Central memory CD4-positive, alpha-beta T cell (primary cell): ENCODE measurements at places on chromosomes 6 and 20.
A peak's percentile ranks its signal among the peaks of the same experiment; 100 is the strongest.

DNA sequence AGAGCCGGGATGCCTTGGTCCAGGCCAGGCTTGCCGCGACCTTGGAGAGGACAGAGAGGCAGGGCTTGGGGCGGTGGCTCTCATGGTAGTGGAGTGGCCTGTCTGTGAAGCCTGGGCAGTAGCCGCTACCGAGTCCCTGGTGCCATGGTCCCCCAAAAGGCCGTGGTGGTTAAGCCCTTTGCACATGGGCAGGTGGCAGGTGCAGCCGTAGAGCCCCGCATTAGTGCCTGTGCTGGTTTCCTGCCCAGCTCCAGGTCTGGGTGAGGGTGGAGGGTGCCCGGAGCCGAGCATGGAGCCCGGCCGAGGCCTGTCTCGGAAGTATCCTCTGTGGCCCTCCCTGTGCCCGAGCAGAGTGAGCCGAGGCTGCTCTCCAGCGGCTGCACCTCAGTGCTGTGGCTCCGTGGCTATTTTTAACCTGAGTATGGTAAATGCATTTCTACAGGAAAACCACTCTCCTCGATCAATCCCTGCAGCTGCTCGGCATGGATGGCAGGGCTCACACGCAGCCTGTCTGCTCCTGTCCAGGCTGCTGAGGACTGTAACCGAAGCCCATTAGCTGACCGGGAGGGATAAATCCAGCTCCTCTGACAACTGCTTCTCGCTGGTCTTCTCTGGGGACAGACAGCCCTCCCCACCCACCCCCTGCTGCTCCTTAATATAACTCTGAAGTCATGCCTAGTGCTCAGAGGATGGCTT, 36.3 kb upstream of the GATA5 start:
- no peak for DNase-seq

DNA sequence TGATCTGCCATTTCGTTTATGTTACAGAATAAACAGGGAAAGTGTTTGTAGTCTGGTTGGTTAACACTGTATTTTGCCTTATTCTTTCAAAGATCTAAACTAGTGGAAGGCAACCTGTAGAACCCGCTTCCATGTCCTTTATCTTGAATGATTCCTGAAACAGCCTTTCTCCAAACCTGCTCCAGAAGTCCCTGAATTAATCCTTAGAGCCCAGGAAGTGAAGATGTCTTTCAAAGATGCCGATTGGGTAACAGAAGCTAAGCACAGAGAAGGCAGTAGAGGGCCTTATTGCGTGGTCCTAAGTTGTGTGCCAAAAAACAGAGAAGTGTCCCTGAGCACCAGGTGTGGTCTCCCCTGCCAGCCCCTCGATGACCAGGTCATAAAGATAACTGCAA, 19.2 kb upstream of the ZSCAN16 start:
- DNase-seq: no peak

GRCh38 chr6:16331384-16332174, 93.2 kb downstream of the GMPR start:
- DNase-seq: peak; percentile 56

- no peak for DNase-seq
These were observed 123.9 kb upstream of the BACH2 start for GRCh38 chr6:90420500-90420899.

GRCh38 chr6:42417641-42418112, 34.0 kb downstream of the TRERF1 start:
- peak; percentile 52 for DNase-seq

DNA sequence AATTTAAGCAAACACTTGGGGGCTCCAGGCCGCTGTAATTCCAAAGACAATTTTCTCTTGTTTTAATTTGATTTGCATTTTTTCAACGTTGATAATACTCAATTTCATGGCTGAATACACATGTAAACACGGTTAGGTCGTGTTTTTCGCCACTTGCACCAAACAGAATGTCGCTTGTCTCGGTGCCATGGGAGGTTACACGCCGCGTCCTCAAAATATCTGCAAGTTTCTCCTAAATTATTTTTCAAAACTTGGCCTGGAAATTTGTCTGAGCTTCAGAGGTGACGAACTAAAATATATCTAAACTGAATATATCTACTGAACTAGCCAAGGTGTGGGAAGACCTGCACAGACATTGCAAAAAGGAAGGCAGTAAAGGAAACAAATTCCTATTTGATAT, 15.0 kb downstream of the FOXA2 start:
- DNase-seq: no peak

- DNase-seq: no peak
These were observed 11.2 kb downstream of the SLC35A1 start for GRCh38 chr6:87483929-87484328.

DNA sequence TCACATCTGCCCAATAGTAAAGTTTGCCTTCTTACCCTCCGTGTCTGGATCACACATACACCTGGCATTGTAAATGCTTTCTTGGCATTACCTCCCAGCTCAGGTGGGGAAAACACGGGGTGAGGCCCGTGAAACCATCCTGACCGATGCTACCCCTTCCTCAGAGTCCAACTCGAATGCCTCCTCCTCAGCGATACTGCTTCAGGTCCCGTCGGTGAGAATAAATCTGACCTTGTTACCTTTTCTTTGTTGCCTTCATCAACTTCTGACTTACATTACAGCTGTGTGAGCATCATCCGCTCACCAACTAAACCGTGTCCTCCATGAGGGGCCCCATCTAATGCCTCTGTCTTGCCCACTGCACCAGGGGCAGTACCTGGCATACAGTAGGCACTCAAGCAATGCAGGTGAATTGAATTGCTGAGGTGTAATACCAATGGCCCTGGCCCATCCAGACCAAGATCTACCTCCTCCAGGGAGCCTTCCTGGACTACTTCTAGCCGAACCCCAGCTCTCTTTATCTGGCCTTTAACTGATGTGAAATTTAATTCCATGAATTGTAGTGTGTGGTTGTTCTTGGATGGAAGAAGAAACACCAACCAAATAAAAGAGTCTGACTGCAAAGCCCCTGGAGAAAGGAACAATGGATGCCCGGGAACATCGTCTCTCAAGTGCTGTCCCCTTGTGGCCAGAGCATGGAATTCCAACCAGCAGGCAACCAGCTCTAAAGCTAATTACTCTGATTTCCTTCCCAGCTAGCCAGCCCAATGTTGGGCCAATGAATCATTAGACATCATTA, 141.5 kb downstream of the ANKRD60 start:
- no peak for DNase-seq

- no peak for DNase-seq
These were observed 90.1 kb downstream of the TAF4 start for GRCh38 chr20:61975407-61976129.

GRCh38 chr6:35411066-35411465, 41.1 kb upstream of the FANCE start:
- peak; percentile 7 for DNase-seq

DNA sequence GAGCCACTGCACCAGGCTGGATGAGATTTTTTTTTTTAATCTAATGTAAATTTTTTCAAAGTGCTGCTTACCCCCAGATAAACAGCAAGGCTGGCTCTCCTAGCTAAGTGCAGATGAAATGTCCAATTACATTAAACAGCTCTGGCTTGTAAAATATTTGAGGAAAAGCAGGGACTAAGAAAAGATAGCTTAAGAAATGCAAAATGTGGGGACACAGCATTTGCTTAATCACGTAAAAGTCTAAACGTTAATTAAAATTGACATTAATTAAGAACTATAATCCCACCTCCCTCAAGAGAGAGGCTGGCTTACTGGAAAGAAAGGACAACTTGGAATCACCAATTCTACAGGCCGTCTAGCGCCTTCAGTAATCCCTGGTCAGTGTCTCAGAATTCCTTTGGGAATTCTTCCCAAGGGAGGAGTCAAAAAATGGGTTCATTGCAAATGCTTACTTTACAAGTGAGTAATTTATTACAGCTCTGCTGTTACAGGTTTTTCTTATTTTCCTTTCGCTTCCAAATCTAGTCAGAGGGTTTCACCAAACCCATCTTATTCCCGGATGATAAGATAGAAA, 13.6 kb upstream of the MARCKS start:
- DNase-seq: no peak

- DNase-seq: no peak
These were observed 773.3 kb upstream of the DEFB115 start for GRCh38 chr20:30484009-30484748.

DNA sequence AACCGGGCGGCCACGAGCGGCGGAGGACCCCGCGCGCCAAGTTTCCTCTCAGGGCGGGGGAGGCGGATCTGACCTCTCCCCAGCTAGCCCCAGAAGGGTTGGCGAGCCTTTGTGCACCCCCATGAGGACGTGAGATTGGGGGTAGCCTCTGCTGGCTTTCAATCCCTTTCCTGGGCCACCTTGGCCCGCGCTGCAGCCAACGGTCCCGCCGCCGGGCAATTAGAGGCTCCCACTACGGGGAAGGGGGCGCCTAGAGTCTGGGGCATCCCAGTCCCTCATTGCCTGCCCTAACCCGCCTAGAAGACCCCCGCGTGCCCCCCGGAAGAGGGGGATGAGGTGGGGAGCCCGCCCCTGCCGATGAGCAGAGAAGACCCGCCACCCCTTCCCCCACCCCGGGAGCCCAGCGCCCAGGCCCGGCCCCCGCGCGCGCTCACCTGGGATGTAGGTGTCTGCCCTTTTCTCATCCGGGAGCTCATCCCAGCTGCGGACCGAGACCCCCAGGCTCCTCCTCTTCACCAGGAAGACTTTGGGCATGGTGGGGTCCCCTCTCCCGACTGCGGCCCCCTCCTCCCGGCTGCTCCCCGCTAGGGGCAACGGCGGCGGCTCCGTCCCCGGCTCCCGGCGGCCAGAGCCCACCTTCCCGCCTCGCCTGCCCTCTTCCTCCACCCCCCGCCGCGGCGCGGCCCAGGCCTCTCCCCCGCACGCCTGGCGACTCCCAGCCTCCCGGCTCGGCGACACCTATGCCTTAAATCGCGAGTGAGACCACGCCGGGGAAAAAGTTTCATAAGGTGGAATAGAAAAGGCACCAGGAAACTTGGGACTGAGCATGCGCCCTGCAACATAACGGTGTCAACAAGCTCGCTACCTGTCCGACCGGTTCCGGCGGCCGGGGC, at the start of gene OVOL2:
TSS of gene OVOL2 (minus strand) at position 816 of the 893 bp plus-strand sequence. CDS start at position 534, 282 bp downstream.
- DNase-seq: no peak

GRCh38 chr6:131161987-131162386, 26.7 kb downstream of the AKAP7 start:
- DNase-seq: no peak

GRCh38 chr20:62900052-62900691, 26.1 kb downstream of the DIDO1 start:
- peak; percentile 70 for DNase-seq

- DNase-seq: no peak
These were observed 43.0 kb upstream of the CD2AP start for GRCh38 chr6:47434372-47435253.

DNA sequence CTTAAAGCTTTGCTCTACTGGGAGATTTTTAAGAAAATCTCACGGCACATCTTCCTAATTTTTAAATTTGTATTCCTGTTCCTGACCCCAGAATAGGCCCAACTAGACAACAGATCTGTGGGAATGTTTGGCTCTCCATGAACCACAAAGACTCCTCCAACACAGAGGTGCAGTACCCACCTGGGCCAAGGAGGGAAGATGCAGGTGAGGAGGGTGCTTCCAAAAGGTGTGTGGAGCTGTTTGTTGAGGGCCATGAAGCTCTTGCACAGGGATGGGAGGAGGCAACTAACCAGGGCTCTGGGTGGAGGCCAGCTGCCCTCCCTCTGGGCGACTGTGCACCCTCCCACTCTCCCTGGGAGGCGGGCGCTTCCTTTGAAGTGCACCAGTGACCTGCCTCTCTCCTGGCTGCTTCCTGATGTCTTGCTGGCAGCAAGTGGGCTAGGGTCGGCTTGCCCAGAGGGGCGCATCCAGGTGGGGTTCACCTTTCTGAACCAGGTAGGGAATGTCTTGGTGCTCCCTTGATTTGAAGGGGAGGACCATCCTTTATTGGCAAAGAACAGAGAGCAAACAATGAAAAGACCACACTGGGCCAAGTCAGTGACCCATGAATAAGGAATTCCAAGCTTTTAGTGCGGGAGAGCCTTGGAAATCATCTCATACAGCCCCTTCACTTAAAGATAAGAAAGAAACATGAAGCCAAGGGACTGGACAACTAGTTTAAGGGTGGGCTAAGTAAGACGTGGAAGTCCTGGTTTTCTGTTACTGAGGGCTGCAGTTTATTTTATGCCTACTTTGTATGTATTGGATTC, 76.0 kb downstream of the ANKRD6 start:
- DNase-seq: no peak

DNA sequence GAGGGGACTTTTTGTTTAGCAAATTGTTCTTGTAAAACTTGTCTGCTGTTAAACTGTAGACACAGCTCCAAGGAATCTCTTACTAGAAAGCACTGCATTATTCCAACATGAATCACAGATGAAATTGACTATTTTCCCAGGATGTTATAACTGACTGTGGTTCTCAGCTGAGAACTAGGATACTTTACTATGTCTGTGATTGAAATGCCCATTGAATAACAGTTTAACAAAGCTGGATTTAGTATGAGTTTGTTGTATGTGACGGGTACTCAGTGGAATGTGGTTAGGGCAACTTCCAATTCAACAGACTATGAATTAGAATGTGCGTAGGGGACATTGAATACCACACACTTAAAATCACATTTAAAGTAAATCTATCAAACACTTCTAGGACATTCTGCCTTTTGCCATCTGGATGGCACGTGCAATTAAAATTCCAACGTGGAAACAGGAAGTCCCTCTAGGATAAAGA, 193.4 kb upstream of the PREP start:
- DNase-seq: no peak

GRCh38 chr6:19738010-19738409, 99.2 kb upstream of the ID4 start:
- DNase-seq: no peak

- DNase-seq: no peak
These were observed 961.0 kb downstream of the KIF16B start for GRCh38 chr20:15612198-15612597.

DNA sequence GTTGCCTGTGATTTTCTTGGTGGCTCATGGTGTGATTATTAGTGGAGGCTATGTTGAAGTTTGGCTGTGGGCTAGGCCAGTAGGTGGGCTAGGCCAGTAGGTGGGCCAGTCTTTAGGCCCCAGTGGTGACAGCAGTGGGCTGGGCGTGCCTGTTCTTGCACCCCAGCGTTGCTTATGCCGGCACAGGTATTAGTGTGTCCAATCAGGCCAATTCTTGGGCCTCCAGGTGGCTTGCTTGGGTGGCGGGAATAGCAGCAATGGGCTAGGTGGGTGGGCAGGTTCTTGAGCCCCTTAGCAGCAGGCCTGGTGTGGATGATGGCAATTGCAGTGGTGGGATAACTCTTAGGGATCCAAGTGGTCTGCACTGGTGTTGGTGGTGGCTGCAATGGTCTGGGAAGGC, 22.9 kb downstream of the GJA10 start:
- DNase-seq: no peak

DNA sequence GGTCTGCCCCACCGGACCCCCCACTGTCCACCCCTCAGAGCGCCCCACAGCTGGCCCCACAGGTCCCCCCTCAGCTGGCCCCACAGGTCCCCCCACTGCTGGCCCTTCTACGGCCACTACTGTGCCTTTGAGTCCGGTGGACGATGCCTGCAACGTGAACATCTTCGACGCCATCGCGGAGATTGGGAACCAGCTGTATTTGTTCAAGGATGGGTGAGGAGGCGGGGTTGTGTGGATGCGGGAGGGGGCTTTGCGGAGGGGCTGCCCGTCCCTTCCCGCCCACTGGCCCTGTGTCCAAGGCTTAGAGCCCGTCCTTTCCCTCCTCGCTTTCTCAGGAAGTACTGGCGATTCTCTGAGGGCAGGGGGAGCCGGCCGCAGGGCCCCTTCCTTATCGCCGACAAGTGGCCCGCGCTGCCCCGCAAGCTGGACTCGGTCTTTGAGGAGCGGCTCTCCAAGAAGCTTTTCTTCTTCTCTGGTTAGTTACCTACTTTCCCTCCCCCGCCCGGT, 4.7 kb downstream of the MMP9 start:
- no peak for DNase-seq

- DNase-seq: no peak
These were observed 11.8 kb downstream of the GFRA4 start for GRCh38 chr20:3651204-3651962.

- no peak for DNase-seq
These were observed 62.8 kb upstream of the SCP2D1 start for GRCh38 chr20:18750735-18751134.
